ENCODE measurements at places on chromosomes 4 and X. TPM values are rescaled to one million over a fixed set of nuclear protein-coding genes. Genes with fewer than 3 reads are reported as not detected.

DNA sequence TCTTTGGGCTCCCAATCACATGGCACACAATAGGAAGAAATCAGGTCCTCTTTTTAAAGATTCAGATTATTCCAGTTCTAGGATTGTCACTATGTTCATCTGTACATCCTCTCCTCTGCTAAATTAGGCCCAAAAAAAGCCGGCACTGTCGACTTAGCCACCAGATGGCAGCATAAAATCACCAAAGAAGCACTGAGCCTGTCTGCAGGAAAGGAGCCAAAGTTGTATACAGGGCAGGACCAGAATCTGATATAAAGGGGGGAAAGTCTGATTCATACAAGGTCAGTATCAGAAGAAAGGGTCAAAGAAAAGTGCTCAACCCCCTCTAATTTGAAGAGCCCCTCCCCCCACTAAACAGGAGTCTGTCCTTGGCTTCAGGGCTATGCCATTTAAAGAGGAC lies 292.5 kb downstream of the CHIC1 start:
- peak; percentile 43 for DNase-seq

DNA sequence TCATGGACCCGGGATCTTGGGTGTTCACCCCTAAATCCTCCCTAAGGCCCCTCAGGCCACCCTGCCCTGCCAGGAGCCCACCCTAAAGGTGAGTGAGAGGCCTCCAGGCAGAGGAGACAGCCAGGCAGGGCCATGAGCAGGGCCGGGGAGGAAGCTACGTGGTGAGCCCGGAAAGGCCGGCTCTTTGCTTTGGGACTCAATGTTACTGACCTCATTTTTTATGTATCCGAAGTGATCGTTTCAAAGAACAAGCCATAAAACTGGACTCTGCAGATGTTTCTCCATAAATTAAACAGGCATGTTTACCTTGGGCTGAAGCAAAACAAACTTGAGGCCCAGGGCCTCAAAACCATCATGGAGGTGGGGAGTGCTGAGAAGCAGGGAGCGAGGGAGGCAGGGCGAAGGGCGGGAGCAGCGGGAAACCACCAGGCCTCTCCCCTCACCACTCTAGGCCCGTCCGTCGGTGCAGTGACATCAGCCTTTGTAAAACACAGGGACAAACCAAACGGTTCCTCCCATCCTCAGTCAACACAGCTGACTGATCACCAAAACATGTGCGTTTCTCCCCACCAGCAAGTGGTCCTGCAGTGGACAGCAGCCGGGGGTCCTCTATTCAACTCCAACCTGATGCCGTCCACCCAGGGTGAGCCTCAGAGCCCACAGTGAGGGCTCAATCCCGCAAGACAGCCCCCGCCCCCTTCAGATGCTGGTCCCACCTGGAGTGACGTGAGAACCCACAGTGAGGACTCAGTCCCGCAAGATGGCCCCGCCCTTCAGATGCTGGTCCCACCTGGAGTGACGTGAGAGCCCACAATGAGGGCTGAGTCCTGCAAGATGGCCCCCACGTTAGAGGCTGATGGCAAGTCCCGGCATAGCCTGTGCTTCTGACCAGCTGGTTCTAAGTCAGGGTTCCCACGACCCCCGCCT lies 102.9 kb upstream of the LRPAP1 start:
- DNase-seq = peak; percentile 32

- DNase-seq = no peak
Measured at GRCh38 chrX:38220415-38221390, at the start of gene SRPX. Gene SRPX, minus strand, starts transcription at chrX:38220871. Its CDS starts 79 bp downstream, at chrX:38220792.

GRCh38 chrX:25048178-25048577 lies 32.4 kb upstream of the ARX start:
- DNase-seq = no peak

- no peak for DNase-seq
Measured at GRCh38 chr4:26178854-26179253, 142.0 kb upstream of the RBPJ start.

The NXF3 gene
- total RNA-seq = 0.75 TPM

GRCh38 chrX:146224442-146224841 lies 406.8 kb downstream of the SLITRK2 start:
- DNase-seq = no peak

The FAM9C gene
- total RNA-seq = not detected

- no peak for DNase-seq
Measured at GRCh38 chrX:14875624-14876023, 2.4 kb downstream of the MOSPD2 start.

- no peak for DNase-seq
Measured at GRCh38 chr4:8573266-8573665, 6.9 kb upstream of the GPR78 start.

The DCAF12L1 gene
- total RNA-seq = not detected

- DNase-seq = peak; percentile 34
Measured at GRCh38 chrX:38880296-38880854, 79.1 kb downstream of the MID1IP1 start.

- no peak for DNase-seq
Measured at GRCh38 chr4:17876943-17877342, 66.2 kb downstream of the NCAPG start.

GRCh38 chrX:40095583-40096394 lies 2.0 kb downstream of the BCOR start:
- DNase-seq = peak; percentile 47

DNA sequence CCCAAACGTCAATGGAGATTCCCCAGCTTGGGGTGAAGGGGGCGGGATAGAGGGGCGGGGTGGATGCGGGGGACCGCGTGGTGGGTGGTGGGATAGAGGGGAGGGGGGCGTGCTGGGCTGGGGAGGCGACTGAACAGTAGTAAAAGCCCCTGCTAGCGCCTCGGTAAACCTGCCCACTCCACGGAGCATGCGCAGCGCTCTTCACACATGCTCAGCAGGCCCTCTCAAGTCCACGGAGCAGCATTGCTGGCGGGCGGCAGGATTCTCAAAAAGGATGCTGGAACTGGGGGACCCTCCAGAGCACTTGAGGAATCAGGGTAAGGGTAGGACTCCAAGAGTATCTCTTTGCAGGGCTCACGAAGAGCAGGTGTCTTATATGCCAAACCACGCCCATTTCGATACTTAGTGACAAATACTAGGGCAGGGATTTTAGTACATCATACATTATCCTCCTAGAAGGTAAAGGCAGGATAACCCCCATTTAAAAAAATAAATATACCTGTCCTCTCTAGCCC lies 378 bp upstream of the RPS6KA6 start:
- DNase-seq = peak; percentile 59

GRCh38 chr4:41213625-41214135 lies 662 bp downstream of the APBB2 start:
- DNase-seq = peak; percentile 17

GRCh38 chrX:17000751-17001150 lies 54.3 kb downstream of the REPS2 start:
- no peak for DNase-seq

GRCh38 chr4:164779811-164780216 lies 25.9 kb downstream of the SMIM31 start:
- no peak for DNase-seq

- no peak for DNase-seq
Measured at GRCh38 chr4:153937289-153937688, 148.4 kb upstream of the SFRP2 start.

Data from mucosa of descending colon (tissue), 3 donors.